ENCODE measurements at places on chromosomes 6 and 20.

DNA sequence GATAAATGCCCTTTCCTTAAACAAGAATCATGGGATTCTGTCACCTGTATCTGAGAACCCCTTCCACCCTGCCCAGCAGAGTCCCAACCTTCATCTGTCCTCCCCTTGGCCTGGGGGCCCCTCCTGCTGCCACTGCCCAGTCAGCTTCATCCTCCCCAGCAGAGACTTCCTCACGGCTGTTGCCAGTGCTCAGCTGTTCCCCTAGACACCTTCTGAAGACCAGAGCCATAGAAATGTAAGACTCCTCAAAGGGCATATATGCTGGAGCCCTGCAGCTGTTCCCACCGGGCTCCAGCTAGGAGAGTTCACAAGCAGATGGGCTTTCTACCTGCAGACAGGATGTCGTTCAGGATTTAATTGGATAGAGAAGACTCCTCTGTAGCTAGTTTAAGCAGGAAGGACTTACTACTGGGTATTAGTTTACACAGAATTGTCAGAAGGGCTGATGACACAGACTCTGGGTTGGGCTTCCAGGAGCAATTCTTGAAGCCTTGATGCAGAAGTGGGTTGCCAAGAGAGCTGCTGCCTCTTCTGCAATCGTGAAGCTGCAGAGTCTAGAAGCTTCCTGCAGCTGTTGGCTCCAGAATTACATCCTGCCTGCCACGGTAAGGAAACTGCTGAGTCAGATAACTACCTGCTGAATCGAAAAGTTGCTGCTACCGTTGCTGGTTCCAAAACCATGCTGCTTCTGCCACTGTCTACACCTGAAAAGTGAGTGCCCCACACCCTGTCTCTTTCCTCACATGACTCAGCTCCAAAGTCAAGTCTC lies 57.1 kb upstream of the MLN start:
- DNase-seq: no peak

DNA sequence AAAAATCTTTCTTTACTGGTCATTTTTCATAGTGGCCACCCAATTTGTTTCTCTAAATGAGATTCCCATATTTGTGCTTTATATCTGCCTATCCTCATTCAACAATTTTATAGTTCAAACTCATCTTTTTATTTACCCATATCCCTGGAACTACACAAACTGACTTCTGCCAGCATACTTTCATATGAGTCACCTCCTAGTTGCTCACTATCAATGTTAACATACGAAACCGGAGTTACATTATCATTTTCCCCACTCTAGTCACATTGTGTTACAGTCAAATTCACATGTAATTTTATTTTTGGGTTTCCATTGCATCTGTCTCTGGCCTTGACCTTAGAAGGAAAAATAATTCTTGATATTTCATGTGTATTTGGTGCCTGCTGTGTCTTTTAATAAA lies 499.4 kb downstream of the MAFB start:
- DNase-seq: no peak

- no peak for DNase-seq
Measured at GRCh38 chr6:44024574-44025219, 102.6 kb downstream of the MRPL14 start.

GRCh38 chr6:115720900-115721299 lies 339.8 kb downstream of the FRK start:
- DNase-seq: no peak

DNA sequence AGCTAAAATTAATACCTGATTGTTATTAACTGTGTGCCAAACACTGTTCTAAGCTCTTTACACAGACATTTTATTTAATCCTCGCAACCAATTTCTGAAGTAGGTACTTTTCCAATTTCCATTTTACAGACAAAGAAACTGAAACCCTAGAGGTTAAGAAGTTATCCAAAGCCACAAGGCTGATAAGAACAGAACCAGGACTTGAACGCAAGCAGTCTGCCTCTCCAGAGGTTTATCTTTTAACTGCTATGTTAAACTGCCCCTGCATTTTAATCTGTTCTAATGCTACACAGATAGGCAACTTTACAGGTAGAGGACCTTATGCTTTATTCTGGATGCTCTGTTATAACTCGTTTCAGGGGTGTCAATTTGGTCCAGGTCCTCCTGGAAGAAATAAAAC lies 118.2 kb downstream of the SLC16A10 start:
- no peak for DNase-seq

GRCh38 chr6:14067656-14068055 lies 49.9 kb upstream of the CD83 start:
- no peak for DNase-seq

- no peak for DNase-seq
Measured at GRCh38 chr20:51221791-51222408, 199.0 kb upstream of the KCNG1 start.

DNA sequence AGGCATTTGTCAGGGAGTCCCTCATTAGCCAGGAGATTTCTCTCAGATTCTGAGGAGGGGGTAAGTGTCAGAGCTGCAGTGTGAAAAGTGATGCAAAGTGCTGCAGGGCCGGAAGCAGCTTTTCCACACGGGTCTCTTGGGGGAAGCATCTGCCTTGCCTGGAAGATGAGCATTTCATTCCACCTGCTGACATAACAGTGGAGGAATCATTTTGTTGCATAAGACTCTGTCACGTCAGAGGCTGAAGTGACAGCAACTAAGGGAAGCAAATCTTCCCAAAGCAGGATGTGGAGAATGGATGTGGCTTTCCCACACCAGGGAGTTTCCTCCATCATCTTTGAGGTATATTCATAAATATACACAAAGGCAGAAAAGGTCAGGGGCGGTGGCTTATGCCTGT lies 22.8 kb downstream of the DCBLD1 start:
- DNase-seq: no peak

GRCh38 chr6:33410711-33411631 lies at the start of gene PHF1:
PHF1 (plus strand) TSS chr6:33411014; CDS start chr6:33412264, 1,250 bp downstream.
- no peak for DNase-seq

GRCh38 chr20:37522260-37523011 lies 1.4 kb downstream of the NNAT start:
- DNase-seq: no peak

DNA sequence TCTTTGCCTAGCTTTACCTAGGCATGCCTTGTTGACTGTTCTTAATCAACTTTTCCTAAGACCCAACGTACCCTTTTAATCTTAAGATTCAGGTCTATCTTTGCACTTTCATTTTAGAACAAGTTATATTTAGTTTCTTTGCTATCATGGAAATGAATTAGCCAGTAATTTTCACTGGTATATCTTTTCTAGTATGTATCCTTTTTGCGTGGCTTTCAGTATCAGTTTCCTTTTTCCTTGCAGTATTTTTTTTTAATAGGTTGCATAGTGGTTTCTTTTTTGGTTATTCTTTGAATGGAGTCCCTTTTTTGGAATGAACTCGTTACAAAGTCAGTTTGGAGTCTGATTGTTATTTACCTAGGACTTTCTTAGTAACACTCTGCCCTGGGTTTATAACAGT lies 7.3 kb downstream of the ANKEF1 start:
- no peak for DNase-seq

GRCh38 chr6:138454981-138455706 lies 44.1 kb downstream of the NHSL1 start:
- no peak for DNase-seq

DNA sequence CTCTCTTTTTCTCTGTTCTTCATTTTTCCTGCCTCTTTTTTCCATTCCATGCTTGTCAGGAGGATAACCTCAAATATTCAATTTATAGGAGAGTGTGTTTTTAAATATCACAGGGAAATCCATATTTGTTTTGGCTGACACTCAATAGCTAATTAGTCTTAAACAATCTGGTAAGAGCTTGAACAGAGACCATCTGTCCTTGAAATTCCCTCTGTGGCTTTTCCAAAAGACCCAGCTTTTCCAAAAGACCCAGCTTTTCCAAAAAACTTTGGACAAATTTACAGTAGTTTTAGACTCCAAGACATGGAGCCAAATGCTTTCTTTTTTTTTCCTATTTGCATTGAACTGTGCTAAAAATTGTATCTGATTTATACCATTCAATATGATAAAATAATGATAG lies 127.4 kb upstream of the FAM83B start:
- no peak for DNase-seq

- no peak for DNase-seq
Measured at GRCh38 chr6:36702656-36703055, 5.0 kb downstream of the RAB44 start.

DNA sequence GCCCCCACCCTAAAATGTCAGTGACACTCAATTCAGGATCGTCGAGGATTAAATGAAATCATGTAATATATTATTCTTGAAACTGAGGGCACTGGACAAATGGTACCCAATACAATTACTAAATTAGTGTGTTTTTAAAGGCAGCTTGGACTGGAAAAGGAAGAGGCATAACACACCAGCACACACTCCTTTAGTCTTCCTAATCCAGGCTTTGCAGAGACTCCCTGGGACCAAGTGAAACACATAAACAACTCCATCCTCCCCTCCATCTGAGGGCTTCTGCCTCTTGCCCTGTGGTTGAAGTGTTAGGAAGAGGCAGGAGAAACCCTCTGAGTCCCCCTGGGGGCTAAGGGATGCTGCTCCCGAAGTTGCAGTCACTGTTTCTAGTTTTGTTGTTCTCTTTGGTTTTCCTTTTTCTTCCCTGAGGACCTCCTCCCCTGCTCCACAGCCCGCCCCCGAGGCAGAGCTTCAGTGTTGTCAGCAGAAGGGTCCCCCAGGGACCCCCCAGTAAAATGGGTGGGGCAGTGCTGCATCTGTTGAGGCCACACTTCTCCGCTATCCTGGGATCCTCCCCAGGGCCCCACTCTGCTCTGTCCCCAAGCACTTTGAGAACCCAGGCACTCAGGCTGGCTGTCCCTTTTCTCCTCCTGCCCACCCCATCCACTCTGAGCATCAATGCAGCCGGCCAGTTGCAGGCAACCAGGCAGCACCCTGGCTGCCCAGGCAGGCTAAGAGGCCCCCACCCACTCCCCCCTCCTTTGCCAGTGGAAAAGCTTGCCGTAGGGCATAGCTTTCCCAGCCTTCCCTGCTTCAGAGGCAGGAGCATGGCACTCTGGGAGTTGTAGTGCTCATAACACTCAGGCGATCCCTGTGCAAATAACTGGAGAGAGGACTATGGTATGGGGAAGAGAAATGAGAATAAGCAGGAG lies 5.9 kb downstream of the TMEM63B start:
- peak; percentile 5 for DNase-seq

- no peak for DNase-seq
Measured at GRCh38 chr20:63178889-63179686, 36.8 kb downstream of the YTHDF1 start.

DNA sequence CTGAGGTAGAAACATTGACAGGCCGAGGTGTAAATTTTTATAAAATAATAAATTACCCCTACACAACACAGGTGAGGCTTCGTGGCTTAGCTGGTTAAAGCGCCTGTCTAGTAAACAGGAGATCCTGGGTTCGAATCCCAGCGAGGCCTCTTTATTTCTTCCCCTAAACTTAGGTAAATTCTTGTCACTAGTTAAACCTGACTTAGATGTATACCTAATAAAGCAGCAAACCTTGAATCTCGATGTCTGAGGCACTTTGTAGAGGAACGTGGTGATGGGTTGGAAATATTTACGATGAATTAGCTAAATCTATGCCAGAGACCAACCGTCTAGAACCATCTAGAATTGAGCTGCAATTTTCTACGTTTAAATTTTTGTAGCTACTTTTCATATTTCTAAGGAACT lies 185.6 kb downstream of the OR2B2 start:
- DNase-seq: no peak

Data from NCI-H1048 (cell line).